IMR-90 (cell line): ENCODE measurements at places on chromosomes 7 and 10. TPM values are rescaled to one million over a fixed set of nuclear protein-coding genes. Genes with fewer than 3 reads are reported as not detected.

DNA sequence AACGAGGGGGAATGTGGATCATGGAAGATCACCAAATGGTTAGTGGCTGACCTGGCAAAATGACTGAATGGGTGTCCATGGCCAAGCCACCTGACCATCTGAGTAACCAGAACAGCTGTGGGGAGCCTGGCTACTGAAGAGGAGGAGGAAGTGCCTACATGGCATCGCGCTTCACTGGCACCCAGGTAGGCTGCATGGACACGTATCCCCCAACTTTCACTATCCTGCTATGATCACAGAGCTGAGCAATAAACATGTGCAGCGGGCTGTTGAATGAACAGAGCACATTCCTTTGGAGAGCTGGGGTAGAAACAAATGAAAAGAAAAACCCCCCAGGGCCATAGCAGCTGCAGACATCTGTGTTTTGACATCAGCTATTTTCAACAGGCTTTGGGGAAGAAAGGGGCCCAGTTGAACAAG, 6.5 kb downstream of the AKR1B1 start:
- no peak for DNase-seq
- H3K4me3 ChIP-seq, result no peak overlapping the region
- H3K27ac ChIP-seq, result peak overlapping the region; percentile 53; the same call in 1 of the 2 replicates
- H3K27me3 ChIP-seq, result no peaks in the 10 kb centered on the region

DNA sequence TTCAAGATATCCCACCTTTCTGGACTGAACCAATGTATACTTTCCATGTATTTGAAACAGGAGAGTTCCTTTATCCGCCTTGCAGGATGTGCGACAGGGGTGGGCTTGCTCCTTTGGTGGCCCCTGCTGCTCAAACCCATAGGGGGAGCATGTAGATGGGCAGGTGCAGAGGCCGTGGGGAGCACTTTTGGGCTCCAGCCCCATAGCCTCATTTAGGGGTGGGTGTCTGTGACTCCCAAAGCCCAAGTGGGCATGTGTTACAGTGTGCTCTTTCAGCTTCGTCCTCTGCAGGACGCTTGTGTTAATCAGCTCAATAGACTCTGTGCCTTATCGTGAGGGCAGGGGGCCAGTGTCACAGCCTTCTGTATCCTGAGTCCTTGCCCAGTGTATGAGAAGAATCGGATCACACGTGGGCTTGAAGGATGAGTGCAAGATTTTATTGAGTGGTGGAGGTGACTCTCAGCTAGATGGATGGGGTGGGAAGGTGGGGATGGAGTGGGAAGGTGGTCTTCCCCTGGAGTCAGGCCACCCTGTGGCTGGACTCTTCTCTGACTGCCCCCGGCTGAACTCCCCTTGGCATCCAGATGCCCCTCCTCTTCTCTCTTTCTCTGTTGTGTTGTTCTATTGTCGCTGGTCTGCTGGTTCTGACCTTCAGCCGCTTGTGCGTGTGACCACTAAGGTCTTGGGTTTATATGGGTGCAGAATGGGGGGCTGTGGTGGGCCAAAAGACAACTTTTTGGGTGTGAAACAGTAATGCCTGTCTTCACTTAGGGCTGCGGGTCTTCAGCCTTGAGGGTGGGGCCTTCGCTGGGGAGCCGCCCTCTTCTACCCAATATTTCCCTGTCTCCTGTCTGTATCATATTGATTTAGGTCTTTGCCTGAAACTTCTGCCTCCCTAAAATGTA, 262.2 kb downstream of the GLRX3 start:
- H3K27ac ChIP-seq, result no peak overlapping the region
- H3K36me3 ChIP-seq, result no peaks in the 10 kb centered on the region
- no peaks in the 10 kb centered on the region for H3K27me3 ChIP-seq
- H3K4me1 ChIP-seq, result no peaks in the 10 kb centered on the region
- DNase-seq, result no peak

DNA sequence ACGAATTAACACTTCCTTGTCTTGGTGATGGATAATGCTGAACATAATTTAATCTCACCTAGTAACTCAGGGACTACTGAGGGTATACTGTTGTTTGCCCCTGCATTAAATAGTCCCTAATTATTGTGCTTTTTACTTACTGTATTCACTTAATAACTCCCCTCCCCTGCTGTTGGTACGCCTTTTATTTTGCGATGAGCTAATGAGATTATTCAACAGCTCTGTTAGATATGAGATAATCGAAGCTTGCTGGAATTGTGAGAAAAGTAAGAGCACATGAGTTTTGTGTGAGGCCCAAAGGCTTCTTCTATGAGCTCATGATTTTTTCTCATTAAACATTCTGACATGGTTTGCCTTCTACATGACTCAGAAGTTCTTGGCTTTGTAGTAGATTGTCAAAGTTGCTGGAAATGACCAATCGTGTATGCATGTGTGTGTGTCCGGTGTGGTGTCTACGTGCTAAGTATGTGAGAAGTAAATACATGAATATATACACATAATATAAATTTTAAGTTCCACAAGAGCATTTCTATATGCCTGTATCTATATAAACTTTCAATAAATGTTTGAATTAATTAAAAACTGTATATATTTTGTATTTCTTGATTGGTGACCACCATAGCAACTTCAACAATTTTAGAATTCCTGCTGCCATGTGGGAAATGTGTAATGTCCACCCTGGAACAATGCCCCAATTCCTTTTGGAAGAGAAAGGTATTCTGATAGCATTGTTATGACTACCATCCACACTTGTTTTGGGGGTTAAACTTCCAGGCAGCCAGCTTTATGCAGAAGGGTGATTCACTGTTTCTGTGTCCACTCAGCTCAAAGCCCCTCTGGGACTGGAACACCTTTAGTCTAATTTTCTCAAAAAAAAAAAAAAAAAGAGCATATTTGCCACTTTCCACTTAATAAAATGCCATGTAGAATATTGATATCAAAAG, 106.2 kb downstream of the SAMD9 start:
- peak overlapping the region; percentile 57 for H3K27ac ChIP-seq
- H3K4me3 ChIP-seq, result no peak overlapping the region
- peak; percentile 99 for DNase-seq
- H3K27me3 ChIP-seq, result no peaks in the 10 kb centered on the region
- H3K4me1 ChIP-seq, result peaks cover 25% of the 10 kb centered on the region

- H3K4me3 ChIP-seq, result no peak overlapping the region
- H3K36me3 ChIP-seq, result no peaks in the 10 kb centered on the region
- peak; percentile 48 for DNase-seq
- no peaks in the 10 kb centered on the region for H3K27me3 ChIP-seq
- peak overlapping the region; percentile 81; the same call in 1 of the 2 replicates for H3K27ac ChIP-seq
Observed at GRCh38 chr7:74000489-74001149, 27.4 kb upstream of the ELN start.

GRCh38 chr10:44051584-44052385, 333.1 kb downstream of the CXCL12 start:
- H3K27ac ChIP-seq, result no peak overlapping the region
- H3K36me3 ChIP-seq, result no peaks in the 10 kb centered on the region
- H3K27me3 ChIP-seq, result peaks cover 24% of the 10 kb centered on the region
- peaks cover 3% of the 10 kb centered on the region for H3K4me1 ChIP-seq
- DNase-seq, result peak; percentile 78

- no peaks in the 10 kb centered on the region for H3K36me3 ChIP-seq
- no peak for DNase-seq
- no peak overlapping the region for H3K4me3 ChIP-seq
- no peaks in the 10 kb centered on the region for H3K4me1 ChIP-seq
- peaks cover 79% of the 10 kb centered on the region for H3K27me3 ChIP-seq
Observed at GRCh38 chr7:27251652-27252590, 9.3 kb downstream of the EVX1 start.

- H3K27ac ChIP-seq, result no peak overlapping the region
- H3K4me3 ChIP-seq, result no peak overlapping the region
- H3K36me3 ChIP-seq, result no peaks in the 10 kb centered on the region
- 0 out of 2 replicates have a peak, but pooled peaks cover under 1% of the 10 kb centered on the region for H3K4me1 ChIP-seq
Observed at GRCh38 chr7:94445696-94446194, 51.0 kb downstream of the COL1A2 start.

OPALIN gene
- not detected in 2 replicates for total RNA-seq

DNA sequence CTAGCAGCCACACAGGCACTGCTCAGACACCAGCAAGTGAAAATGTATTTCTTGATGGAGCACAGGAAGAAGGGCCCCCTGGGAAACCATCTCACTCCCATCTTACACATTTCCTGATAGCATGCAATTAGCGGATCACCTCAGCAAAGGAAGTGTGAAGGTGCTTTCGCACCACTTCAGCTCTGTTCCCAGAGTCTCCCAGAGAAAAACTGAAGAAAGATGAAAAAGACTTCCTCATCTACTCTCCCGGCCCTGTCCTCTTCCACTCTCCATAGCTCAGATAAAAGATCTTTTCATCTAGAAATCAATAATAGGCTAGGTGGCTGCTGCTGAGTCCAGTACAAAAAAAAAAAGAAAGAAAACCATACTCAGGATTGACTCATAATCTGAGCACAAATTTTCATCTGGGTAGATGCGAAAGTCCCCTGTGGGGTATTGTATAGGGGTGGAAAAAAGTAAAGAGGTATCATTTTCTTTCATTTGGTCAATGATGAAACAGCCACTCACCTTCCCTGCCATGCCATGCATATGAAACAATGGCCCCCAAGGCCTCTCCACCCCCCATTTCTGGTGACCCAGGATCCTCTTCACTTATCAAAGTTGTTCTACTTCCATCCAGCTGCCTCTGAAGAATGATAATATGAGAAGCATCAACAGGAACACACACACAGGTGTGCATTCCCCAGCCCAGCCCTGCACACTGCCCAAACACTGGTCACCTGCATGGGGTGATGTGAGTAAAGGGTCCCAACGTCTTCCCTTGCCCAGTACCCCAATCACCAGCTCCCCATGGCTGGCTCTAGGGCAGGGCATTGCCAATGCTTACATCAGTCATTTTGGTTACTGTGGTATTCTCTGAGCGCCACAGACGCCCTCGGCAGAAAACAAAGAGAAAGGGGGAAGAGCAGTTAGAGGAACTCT, 48.8 kb upstream of the DGKI start:
- H3K27ac ChIP-seq, result no peak overlapping the region
- no peak overlapping the region for H3K4me3 ChIP-seq
- no peaks in the 10 kb centered on the region for H3K27me3 ChIP-seq
- H3K4me1 ChIP-seq, result no peaks in the 10 kb centered on the region

ANKRD61 gene
- total RNA-seq, result under 0.01 and 0.36 TPM in 2 replicates

IQUB gene
- 0.18 and 0.28 TPM in 2 replicates for total RNA-seq

- H3K27me3 ChIP-seq, result no peaks in the 10 kb centered on the region
- DNase-seq, result no peak
- H3K4me3 ChIP-seq, result no peak overlapping the region
- H3K4me1 ChIP-seq, result peaks cover 4% of the 10 kb centered on the region
- H3K36me3 ChIP-seq, result no peaks in the 10 kb centered on the region
Observed at GRCh38 chr10:112653215-112653614, 206.2 kb downstream of the VTI1A start.

ITPRID1 gene
- not detected in 2 replicates for total RNA-seq

DNA sequence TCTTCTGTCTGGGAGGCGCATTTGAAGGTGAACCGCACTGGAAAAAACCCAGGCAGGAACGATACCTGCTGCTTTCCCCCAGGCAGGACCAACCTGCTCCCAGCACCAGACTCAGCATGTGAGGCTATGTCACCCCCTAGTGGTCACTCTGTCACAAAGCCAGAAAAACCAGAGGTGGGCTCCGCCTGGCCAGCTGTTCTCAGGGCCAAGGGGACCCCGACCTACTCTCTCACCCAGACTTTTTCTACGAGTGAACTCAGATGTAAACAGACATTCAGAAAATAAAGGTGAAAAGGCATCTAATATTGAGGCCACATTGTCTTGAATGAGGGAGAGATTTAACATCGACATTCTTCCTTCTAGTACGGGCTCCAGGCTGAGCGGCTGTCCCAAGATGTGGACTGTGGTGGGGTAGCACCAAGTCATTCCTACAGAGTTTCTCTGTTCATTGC, 117.3 kb downstream of the PRKAG2 start:
- peaks cover 30% of the 10 kb centered on the region for H3K4me1 ChIP-seq
- no peak overlapping the region for H3K4me3 ChIP-seq
- DNase-seq, result peak; percentile 65
- peaks cover 32% of the 10 kb centered on the region for H3K27me3 ChIP-seq
- no peak overlapping the region for H3K27ac ChIP-seq

GIMAP7 gene
- not detected in 2 replicates for total RNA-seq

DNA sequence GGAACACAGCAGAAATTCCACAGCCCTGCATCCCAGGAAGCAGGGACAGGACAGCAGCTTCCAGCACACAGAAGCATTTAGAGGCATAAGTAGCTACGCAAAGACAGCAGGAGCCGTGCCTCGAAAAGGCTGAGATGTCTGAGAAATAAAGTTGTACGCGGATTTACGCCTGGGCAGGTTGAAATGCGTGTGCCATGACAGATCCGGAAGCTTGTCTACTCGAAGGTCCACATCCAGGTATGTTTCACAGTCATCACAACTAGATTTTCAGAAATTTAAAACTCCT, 26.1 kb downstream of the DIP2C start:
- no peak overlapping the region for H3K4me3 ChIP-seq
- no peaks in the 10 kb centered on the region for H3K27me3 ChIP-seq
- no peak for DNase-seq
- H3K36me3 ChIP-seq, result no peaks in the 10 kb centered on the region

DNA sequence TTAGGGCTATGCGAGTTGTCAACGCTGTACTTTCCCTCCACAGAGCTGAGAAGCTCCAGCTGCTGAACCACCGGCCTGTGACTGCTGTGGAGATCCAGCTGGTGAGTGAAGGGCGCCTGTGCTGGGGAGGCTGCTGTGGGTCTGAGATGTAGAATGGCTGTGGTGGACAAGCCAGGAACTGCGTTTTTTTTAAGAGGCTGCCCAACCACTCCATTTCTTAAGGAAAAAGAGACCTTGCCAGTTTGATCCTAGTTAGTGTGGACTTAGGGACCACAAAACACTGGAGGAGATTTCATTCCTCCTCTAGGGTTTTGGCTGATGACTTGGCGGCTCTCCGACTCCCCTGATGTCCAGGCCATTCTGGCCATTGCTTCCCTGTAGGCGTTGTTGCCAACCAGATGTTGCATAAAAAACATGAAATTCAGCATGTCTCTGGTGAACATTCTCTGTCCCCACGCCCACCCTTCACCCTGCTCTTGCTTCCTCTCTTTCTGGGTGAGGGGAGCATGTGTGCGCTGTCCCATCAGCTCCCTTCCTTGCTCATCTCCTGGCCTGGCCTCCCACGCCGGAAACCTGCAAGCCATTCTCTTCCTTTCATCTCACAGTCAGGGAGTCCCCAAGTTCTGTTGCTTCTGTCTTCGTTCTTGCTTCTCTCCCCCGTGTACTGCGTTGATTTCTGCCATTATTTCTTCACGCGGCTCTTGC, 30.9 kb downstream of the CRCP start:
- H3K36me3 ChIP-seq, result peaks cover 24% of the 10 kb centered on the region
- DNase-seq, result peak; percentile 84
- H3K27ac ChIP-seq, result peak overlapping the region; percentile 79; the same call in 1 of the 2 replicates
- no peaks in the 10 kb centered on the region for H3K27me3 ChIP-seq

ADARB2 gene
- total RNA-seq, result not detected in 2 replicates

GRCh38 chr7:87476179-87476557, 688 bp upstream of the ABCB4 start:
- H3K4me3 ChIP-seq, result no peak overlapping the region
- no peaks in the 10 kb centered on the region for H3K4me1 ChIP-seq
- DNase-seq, result no peak
- H3K27me3 ChIP-seq, result peaks cover 28% of the 10 kb centered on the region
- H3K36me3 ChIP-seq, result no peaks in the 10 kb centered on the region
